ENCODE measurements at places on chromosomes 4 and X.

- DNase-seq: no peak
- H3K4me3 ChIP-seq: no peak overlapping the region
- H3K27ac ChIP-seq: no peak overlapping the region
- H3K36me3 ChIP-seq: no peaks in the 10 kb centered on the region
- H3K27me3 ChIP-seq: no peaks in the 10 kb centered on the region
- peaks cover 15% of the 10 kb centered on the region for H3K4me1 ChIP-seq
These were observed 10.8 kb downstream of the CETN2 start for GRCh38 chrX:152819732-152820131.

DNA sequence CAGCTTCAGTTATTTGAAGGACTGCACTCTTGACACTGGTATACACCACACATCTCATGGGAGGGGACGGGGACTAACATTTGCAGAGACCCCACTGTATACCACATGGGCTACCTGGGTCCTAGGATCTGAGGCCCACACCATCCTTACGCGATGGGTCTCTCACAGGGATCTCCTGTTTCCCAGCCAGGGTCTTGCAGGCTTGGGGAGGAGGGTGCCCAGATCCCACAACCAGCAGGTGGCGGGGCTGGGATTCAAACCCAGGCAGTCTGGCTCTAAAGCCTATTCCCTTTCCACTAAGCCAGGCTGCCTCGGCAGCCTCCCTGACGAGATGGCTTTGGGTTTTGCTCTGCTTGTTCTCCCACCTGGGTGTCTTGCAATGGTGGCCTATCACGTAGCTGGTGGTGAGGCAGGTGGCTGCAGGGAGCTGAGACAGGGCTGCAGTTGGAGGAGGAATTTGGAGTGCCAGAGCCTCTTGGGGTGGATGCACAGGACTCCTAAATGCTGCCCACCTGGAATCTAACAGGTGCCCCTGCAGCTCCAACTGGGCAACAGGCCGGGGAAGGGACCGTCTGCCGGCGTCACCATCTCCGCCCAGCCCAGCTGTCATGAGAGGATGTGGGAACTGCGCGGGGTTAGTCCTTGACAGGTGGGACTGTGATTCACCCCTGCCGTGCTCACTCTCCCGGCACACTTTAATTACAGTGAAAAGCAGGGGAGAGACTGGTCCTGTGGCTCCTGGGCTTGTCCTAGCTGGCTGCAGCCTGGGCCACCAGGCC is 110.7 kb downstream of the PSAPL1 start:
- H3K36me3 ChIP-seq: no peaks in the 10 kb centered on the region
- H3K4me3 ChIP-seq: no peak overlapping the region
- no peaks in the 10 kb centered on the region for H3K27me3 ChIP-seq
- no peak overlapping the region for H3K27ac ChIP-seq
- no peak for DNase-seq
- H3K4me1 ChIP-seq: peaks cover 7% of the 10 kb centered on the region

DNA sequence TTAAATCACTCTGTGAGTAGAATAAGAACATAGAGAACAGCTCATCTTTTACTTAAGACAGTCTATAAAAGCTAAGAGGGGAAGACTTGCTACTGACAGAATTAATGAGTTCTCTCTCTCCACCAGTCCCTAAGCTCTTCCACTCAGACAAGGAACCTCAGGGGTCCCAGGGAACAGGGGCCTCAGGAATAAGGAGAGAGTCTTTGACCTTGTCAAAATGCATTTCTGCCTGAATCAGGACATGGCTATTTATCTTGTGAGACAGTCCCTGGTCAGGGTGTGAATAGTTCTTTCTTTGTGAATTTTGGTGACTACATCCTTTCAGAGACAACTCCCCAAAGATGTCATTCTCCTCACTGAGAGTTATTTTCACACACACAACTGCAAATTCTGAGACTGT is 218.7 kb upstream of the HS3ST1 start:
- no peaks in the 10 kb centered on the region for H3K27me3 ChIP-seq
- no peak for DNase-seq
- no peaks in the 10 kb centered on the region for H3K36me3 ChIP-seq
- H3K4me3 ChIP-seq: no peak overlapping the region
- H3K4me1 ChIP-seq: no peaks in the 10 kb centered on the region

GRCh38 chr4:185115827-185116232 is 27.2 kb upstream of the SLC25A4 start:
- H3K27me3 ChIP-seq: no peaks in the 10 kb centered on the region
- no peak overlapping the region for H3K4me3 ChIP-seq
- no peak overlapping the region for H3K27ac ChIP-seq
- peaks cover 6% of the 10 kb centered on the region for H3K4me1 ChIP-seq
- DNase-seq: no peak
- no peaks in the 10 kb centered on the region for H3K36me3 ChIP-seq

DNA sequence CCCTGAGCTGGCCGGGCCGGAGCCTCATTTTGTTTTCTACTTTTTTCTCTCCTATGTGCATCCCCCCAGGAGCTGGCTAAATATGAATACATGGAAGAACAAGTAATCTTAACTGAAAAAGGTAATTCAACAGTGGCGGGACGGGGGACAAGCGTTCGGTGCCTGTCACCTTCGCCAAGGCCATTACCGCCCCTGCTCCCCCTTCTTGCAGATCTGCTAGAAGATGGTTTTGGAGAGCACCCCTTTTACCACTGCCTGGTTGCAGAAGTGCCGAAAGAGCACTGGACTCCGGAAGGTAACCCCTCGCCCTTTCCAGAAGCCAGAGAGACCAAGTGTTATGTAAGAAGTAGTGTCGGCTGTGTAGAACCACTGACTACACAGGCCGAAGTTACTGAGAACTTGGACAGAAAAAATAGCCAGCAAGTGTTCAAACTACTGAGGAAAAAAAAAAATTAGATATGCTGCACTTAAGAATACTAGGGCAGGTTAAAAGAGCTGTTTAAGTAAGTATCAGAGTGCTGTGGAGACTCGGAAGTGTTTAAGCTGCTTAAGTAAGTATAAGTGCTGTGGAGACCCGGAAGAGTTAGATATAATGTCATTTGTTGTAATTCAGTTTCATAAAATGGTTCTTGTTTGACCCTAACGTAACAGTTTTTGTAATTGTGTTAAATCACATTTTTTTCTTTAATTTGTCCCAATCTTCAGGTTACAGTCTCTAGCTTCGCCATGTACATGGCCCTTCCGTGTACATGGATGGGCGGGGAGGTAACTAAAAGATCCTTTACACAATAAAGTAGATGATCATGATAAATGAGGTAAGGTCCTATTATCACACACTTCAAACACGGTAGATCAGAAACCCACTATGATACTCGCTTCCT is 856 bp downstream of the SAT1 start:
- peak overlapping the region; percentile 63 for H3K4me3 ChIP-seq
- peaks cover 25% of the 10 kb centered on the region for H3K4me1 ChIP-seq

- no peaks in the 10 kb centered on the region for H3K27me3 ChIP-seq
- DNase-seq: no peak
- no peak overlapping the region for H3K4me3 ChIP-seq
- H3K36me3 ChIP-seq: no peaks in the 10 kb centered on the region
- no peak overlapping the region for H3K27ac ChIP-seq
- no peaks in the 10 kb centered on the region for H3K4me1 ChIP-seq
These were observed 84.6 kb upstream of the DHX15 start for GRCh38 chr4:24668956-24669355.

DNA sequence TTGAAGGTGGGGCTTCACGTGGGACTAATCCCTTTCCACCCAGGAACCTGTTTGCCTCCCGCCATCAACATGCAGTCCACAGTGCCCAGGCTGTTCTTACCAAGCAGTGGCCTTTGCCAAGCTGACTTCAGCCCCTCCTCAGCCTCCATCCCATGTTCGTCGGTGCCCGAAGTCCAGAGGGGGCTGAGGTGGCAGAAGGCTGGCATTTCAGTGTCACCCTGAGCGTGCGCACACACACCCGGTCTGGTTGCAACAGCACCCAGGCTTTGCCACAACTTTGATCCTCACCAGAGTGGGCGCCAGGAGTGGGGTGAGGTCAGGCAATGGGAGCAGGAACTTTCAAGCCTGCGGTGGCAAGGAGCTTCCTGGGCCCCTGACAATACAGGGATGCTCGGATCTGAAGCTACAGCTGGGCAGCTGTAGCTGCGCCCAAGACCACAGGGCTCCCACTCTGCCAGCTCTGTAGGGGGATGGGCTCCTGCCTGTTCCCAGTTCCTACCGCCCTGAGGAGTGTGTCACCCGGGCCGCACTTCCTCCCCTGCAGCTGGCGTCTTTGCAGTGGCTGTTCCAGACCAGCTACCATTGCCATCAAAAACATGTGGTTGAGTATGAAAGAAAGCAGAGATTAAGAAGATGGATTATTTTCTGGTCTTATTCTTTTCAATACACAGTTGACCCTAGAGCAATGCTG is 428.0 kb downstream of the EPHA5 start:
- H3K27me3 ChIP-seq: no peaks in the 10 kb centered on the region
- no peak overlapping the region for H3K27ac ChIP-seq
- H3K36me3 ChIP-seq: no peaks in the 10 kb centered on the region
- no peaks in the 10 kb centered on the region for H3K4me1 ChIP-seq

GRCh38 chr4:17204908-17205307 is 306.5 kb upstream of the LDB2 start:
- no peak overlapping the region for H3K4me3 ChIP-seq
- H3K36me3 ChIP-seq: no peaks in the 10 kb centered on the region
- no peak for DNase-seq
- no peaks in the 10 kb centered on the region for H3K4me1 ChIP-seq

DNA sequence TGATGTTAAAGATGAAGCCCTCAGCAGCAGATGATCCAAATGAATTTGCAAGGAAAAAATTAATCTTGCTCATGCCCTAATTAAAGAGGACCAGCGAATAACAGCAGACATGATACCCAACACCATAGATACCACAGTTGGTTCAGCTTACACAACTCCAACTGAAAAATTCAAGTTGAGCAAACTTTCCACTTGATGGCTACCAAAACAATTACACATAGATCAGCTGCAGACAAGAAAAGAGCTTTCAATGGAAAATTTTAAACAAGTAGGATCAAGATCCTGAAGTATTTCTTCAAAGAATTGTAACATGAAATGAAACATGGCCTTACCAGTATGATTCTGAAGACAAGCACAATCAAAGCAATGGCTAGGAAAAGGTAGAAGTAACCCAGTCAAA is 90.0 kb downstream of the KLHL13 start:
- H3K27me3 ChIP-seq: no peaks in the 10 kb centered on the region
- no peak overlapping the region for H3K27ac ChIP-seq

GRCh38 chr4:172147687-172148086 is 334.5 kb downstream of the GALNTL6 start:
- H3K36me3 ChIP-seq: no peaks in the 10 kb centered on the region
- DNase-seq: no peak
- no peak overlapping the region for H3K27ac ChIP-seq
- no peaks in the 10 kb centered on the region for H3K27me3 ChIP-seq

- H3K36me3 ChIP-seq: no peaks in the 10 kb centered on the region
- no peaks in the 10 kb centered on the region for H3K27me3 ChIP-seq
- DNase-seq: no peak
- H3K4me3 ChIP-seq: no peak overlapping the region
- no peak overlapping the region for H3K27ac ChIP-seq
These were observed 70.2 kb upstream of the MAOA start for GRCh38 chrX:43585922-43586321.

DNA sequence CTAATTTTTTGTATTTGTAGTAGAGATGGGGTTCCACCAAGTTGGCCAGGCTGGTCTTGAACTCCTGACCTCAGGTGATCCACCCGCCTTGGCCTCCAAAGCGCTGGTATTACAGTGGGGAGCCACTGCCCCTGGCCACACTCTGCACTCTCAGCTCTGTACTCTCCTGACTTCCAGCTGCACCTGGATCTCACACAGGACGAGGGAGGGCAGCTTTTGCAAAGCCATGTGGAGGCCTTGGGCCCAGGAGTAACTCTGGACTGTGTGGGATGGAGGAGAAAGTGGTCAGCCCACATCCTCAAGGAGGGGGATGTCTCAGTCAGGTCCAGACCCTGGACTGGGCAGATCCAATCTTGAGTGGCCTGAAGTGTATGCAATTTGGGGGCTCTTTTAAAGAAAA is 23.0 kb downstream of the NAT8L start:
- DNase-seq: no peak
- no peak overlapping the region for H3K27ac ChIP-seq
- no peak overlapping the region for H3K4me3 ChIP-seq

- H3K27ac ChIP-seq: peak overlapping the region; percentile 98
- peaks cover 71% of the 10 kb centered on the region for H3K4me1 ChIP-seq
- no peaks in the 10 kb centered on the region for H3K36me3 ChIP-seq
- H3K4me3 ChIP-seq: no peak overlapping the region
- H3K27me3 ChIP-seq: no peaks in the 10 kb centered on the region
These were observed 1.8 kb downstream of the ARHGAP4 start for GRCh38 chrX:153924149-153924861.

GRCh38 chr4:75686346-75686745 is 13.1 kb upstream of the G3BP2 start:
- H3K27ac ChIP-seq: no peak overlapping the region
- no peaks in the 10 kb centered on the region for H3K27me3 ChIP-seq
- no peak overlapping the region for H3K4me3 ChIP-seq
- no peak for DNase-seq
- H3K36me3 ChIP-seq: peaks cover 2% of the 10 kb centered on the region

GRCh38 chr4:75289914-75290582 is 224.2 kb downstream of the RCHY1 start:
- no peak for DNase-seq
- H3K36me3 ChIP-seq: no peaks in the 10 kb centered on the region
- H3K4me3 ChIP-seq: no peak overlapping the region

DNA sequence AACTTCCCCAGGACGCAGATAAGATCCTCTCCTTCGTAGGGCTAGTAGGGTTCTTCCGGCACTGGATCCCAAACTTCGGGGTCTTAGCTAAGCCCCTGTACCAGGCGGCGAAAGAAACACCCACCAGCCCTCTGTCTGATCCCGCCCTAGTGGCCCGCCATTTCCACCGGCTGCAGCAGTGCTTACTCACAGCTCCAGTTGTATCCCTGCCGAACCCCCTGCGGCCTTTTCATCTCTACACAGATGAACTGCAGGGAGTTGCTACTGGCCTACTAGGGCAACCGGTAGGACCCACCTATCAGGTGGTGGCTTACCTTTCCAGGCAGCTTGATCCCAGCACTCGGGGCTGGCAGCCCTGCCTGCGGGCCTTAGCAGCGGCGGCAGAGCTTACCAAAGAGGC is 961.2 kb downstream of the RPA4 start:
- no peaks in the 10 kb centered on the region for H3K36me3 ChIP-seq
- no peak overlapping the region for H3K4me3 ChIP-seq
- no peak for DNase-seq
- no peaks in the 10 kb centered on the region for H3K27me3 ChIP-seq

DNA sequence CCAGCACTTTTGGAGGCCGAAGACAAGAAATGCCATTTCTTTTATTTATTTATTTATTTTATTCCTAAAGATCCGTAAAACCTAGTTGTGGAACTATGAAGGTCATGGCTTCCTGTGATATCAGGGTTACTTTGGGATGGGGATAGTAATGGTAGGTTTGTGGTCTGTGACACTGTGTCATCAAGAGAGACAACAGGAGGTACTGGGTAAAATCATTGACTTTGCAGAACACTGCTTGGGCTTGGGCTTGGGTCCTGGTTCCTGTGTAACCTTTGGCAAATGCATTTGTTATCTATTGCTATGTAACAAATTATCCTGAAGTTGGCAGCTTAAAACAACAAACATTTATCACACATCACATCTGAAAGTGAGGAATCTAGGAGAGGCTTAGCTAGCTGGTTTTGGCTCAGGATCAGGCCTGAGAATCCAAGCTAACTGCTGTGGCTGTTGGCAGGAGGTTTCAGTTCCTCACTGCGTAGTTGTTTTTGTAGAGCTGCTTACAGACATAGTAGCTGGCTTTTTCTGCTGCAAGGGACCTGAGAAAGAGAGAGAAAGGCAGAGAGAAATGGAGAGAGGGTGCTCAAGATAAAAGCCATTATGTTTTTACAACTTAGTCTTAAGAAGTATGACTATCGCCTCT is 576.4 kb upstream of the SLIT2 start:
- no peak overlapping the region for H3K4me3 ChIP-seq
- no peaks in the 10 kb centered on the region for H3K4me1 ChIP-seq
- no peak overlapping the region for H3K27ac ChIP-seq
- DNase-seq: no peak
- no peaks in the 10 kb centered on the region for H3K36me3 ChIP-seq

Measured in esophagus squamous epithelium (tissue), 5 donors.